ENCODE measurements at places on chromosomes 3 and 15.
A peak's percentile ranks its signal among the peaks of the same experiment; 100 is the strongest.

- no peak for DNase-seq
Observed at GRCh38 chr3:65778968-65779367, 259.8 kb downstream of the MAGI1 start.

GRCh38 chr3:118912188-118912587 lies 122.5 kb downstream of the IGSF11 start:
- no peak for DNase-seq

DNA sequence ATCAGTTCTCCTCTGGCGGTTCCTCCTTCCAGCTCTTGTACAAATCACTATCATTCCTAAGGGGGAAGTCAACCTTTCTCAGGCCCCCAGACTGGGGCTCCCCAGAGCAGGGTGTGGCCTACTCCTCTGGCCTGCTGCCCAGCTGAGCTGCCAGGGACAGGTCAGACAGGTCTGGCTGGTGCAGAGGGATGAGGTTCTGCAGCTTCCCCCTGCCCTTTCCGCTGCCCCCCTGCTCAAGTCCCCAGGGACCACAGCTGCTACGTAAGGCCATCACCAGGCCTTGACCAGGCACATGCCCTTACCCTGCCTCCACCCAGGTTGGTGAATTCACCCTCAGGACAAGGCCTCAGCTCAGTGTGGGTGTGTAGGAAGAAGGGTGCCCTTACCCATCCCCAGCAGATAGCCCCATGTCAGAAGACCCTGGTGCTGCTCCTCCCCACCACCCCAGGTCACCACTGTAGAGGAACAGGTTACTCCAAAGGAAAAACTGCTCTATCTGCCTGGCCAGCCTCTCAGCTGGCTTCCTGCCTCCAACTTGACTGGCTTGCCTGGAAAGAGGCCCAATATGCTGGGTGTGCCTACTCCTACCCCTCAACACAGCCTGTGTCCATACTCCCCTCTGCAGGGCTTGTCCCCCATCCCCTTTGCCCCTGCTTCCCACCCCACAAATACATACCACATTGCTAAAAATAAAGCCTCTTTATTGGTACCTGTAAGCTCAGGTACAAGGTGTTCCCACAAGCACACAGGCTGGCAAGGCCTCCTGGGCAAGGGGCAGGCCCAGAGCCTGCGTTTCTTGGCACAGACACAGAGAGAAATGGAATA lies 12.0 kb downstream of the CSRNP1 start:
- DNase-seq = peak; percentile 34

DNA sequence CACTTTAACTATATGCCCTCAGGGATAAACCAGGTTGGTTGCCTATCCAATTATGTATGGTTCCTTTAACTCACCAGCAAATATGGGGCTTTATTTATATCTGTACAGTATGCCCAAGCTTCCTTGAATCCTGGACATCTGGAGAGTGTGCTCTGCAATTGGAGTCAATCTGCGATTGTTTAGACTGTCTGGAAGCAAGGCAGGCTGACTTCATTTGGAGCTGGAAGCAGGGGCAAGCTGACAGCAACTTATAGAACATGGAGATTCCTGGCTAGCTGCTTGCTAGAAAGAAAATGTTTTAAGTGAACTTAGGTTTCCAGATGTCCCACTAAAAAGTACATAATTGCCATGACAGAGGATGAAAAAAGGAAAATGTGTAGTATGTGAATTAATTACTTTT lies 63.7 kb upstream of the TPRG1 start:
- no peak for DNase-seq

- peak; percentile 62 for DNase-seq
Observed at GRCh38 chr3:134249935-134250716, 533 bp downstream of the RYK start.

DNA sequence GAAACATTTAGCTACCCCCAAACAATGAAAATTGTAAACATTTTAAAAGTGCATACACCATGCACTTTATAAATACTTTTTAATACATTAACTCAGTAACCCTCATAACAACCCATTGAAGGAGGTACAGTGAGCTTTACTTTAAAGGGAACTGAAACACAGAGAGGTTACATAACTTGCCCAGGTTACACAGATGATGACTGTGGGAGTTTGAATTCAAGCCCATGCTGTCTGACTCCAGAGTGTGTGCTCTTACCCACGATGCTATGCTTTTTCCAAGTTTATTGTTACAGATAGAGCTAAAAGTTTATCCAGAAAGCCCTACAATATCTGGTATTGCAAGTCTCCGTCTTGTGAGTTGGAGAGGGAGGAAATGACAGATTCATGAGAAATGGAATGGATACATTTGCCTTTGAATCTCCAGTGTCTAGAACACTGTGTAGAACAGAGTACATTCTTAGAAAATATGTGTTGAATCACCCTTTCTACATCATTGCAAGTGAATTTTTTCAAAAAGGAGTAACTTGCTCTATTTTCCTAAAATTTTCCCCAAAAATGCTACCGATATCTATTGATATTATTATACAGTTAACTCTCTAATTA lies 428.3 kb downstream of the NAALADL2 start:
- DNase-seq = no peak
